ENCODE measurements at places on chromosomes 13 and 19.
A peak's percentile ranks its signal among the peaks of the same experiment; 100 is the strongest.

GRCh38 chr13:59493436-59493965 lies 670.2 kb downstream of the DIAPH3 start:
- no peak for DNase-seq

- DNase-seq, result no peak
These were observed 47.3 kb downstream of the DNAJC3 start for GRCh38 chr13:95724252-95724651.

DNA sequence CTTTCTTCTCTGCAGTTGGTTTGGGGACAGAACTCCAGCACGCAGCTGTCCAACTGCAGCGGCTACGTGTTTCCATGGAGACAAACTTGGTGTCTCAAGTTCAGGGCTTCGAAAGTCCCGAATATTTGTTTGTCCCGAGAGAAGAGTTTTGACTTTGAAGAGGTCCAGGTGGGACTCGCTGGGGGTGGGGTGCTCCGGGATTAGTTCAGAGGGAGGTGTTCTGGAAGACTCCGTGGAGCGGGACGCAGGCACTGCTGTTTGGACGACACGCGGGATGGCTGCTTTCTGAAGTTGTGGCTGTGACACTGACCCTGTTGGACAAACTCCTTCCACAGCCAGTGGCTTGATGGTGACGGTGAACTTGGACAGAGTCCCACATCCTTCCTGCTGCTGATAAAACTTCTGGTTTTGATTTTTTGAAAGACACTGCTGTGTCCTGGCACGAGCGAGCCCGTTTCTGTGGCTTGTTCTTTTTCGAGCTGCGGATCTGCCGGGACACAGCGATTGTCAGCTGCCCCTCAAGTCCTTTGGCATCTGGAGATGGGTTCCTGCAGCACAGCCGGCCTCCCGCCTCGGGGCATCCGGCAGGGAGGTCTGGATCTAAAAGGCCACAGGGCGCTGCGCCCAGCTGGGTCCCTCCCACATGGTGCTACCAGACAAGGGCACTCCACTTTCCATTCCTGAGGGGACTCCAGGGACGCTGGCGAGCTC lies 15.9 kb upstream of the RANBP3 start:
- no peak for DNase-seq

GRCh38 chr19:17889609-17890214 lies 18.0 kb downstream of the SLC5A5 start:
- no peak for DNase-seq

GRCh38 chr13:111177081-111177711 lies 62.1 kb downstream of the ARHGEF7 start:
- peak; percentile 39 for DNase-seq

DNA sequence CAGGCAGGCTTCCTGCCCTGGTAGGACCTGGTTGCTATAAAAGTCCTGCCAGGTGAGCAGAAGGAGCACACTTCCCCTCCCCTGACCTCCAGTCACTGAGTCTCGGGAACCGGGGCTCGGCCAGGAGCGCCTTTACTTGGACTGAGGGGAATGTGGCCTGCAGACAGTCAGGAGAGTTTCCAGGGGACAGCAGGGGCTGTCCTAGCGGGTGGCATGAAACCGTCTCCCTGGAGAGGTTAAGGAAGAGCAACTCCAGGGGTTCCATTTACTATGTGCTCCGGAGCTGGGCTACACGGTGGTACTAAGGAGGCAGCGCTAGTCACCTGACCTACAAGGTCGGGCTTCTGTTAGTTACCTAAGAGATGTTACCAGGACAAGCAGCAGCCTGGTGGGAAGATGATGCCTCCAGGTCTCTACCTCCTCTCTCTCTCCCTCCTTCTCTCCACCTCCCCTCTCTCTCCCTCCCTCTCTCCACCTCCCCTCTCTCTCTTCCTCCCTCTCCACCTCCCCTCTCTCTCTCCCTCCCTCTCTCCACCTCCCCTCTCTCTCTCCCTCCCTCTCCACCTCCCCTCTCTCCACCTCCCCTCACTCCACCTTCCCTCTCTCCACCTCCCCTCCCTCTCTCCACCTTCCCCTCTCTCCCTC lies 4.1 kb upstream of the CNOT3 start:
- DNase-seq, result no peak

DNA sequence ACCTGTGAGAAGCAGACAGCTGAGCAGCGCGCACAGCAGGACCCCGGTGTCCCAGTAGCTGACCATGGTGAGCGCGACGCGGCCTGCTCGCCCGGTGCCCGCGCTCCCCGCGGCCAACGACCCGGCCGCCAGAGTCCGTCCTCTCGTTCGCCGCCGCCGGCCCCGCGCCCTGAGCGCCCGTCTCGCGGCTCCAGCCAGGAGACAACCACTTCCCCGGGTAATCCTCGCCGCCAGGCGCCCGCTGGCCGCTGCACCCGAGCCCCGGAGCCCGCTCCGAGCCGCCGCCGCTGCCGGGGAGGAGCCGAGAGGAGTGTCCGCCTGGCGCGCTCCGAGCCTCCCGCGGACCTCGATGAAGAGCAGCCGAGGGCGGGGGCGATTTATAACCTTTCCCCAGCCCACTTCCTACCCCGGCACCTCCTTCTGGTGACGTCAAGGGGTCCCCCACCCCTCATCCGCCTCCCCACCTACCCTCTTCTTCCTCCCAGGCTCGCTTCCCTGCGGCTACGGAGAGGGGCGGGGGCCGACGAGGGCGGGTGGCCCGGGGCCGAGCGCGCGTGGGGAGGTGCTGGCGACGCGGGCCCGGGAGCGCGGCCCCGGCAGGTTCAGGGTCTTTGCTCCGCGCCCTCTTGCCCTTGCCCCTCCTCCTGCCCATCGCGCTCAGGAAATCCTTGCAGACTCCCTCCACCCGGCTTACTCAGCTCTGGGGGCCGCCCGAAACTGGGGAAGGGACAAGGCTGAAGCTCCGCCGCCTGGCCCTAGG lies at the start of gene FLT1:
FLT1 (minus strand) TSS at position 351 of the 760 bp plus-strand sequence; CDS start at position 66, 285 bp downstream.
- peak; percentile 67 for DNase-seq

- no peak for DNase-seq
These were observed 52.4 kb upstream of the HTR2A start for GRCh38 chr13:46949211-46949610.

- DNase-seq, result no peak
These were observed 15.2 kb upstream of the ERCC2 start for GRCh38 chr19:45385392-45386221.

DNA sequence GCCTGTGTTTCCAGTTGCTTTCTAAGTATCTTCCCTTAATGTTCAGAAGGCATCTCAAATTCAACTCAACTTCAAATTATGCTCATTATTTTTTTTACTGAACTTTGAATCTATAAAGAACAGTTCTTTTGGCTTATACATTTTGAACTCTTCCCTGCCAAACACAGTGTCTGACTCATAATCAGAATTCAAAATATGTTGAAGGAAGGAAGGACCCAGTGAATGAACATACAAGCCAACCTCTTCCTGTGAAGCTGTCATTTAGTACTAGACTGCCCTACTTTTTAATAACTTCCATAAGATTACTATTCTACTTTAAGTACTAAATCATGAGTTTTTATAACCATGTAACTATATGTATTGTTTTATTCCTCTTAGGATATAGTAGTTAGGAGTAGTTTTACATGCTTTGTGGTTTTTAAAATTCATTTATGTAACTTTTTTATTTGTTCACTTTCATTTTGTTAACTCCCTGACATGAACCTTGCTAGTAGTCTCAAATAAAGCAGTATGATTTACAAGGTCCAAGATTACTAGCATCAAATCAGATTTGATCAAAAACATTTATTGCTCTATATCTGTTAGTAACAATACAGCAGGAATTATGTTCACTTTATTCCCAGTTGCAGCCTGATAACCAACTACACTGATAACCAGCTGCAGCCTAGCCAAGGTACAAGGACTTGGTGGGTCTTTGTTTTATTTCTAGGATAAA lies 6.4 kb downstream of the NUDT15 start:
- DNase-seq, result no peak

DNA sequence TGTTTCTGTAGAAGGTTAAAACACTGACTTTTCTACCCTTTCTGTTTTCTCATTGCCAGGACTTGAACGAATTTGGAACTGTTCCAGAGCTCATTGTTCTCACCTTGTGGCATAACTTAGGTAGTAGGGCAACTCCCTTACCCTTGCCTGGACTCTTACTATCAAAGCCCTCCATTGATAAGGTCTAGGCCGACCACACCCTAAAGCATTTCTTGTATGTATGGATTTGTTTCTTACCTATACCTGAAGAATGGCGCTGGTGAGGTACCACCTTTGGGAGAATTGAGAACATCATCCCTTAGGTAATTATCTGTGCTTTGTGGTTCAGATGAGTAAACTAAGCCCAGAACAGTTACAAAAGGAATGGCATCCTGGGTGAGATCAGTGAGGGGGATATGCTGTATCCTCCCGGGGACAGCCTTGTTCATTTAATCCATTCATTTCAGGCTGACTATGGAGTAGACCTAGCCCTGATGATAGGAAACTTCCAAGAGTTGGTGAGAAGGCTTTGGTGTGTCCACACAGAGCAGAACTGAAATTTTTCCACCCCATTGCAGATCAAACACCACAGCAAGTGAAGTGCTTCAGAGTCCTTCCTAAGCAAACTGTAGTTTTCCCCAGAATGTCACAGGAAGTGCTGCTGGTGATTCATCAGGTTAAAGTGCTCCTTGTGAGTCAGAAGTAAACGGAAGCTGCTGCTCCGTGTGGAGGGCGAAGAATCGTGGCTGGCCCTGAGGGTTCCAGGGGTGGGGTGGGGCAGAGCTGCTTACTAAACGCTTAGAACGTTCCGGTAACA lies 113.0 kb downstream of the TEX26 start:
- DNase-seq, result peak; percentile 75

- DNase-seq, result no peak
These were observed 33.6 kb upstream of the SLC10A2 start for GRCh38 chr13:103099722-103100293.

DNA sequence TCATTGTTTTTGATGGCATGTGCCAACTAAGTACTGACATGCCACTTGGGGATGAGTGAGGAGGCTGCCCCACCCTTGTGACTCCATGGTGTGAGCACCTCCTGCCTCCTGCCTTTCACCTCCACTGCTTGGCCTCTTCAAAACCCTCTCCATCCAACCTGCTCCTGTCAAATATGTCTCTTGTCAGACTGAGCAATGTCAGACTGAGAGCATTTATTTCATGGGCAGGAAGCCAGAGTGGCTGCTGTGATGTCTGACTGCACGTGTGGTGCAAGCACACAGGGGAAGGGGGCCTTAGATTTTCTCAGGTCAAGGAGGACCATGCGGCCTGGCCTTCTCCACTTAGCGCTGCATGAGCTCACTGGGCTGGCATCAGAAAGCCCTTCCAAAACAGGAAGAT lies 68.3 kb downstream of the STARD13 start:
- no peak for DNase-seq

DNA sequence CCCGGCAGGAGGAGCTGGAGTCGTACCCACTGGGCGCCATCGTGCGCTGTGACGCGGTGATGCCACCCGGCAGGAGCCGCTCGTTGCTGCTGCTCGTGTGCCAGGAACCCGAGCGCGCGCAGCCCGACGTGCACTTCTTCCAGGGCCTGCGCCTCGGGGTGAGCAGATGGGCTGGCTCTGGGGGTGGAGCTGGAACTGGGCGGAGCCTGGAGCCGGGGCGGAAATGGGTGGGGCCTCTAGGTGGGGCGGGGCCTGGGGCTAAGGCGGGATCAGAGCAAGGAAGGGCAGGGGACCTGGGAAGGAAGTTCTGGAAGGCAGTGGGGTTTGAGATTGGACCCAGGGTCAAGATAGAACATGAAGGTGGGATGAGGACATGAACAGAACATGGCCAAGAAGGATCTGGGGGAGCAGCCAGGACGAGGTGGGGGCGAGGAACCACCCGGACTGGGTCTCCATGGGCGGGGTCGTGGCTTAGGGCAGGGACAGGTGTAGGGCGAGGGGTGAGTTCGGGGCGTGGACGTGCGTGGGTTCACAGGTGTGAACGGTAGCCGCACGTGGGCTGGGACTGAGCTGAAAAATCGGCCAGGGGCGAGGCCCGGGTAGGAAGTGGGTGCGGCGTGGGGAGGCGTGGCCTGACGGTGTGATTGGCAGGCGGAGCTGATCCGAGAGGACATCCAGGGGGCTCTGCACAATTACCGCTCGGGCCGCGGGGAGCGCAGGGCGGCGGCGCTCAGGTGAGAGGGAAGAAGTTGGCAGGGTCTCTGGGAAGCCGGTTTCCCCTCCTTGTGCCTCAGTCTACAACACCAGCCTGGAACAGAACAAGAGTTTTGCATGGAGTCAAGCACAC lies 4.7 kb downstream of the EPS8L1 start:
- DNase-seq, result peak; percentile 61

- no peak for DNase-seq
These were observed 2.4 kb downstream of the ZBTB45 start for GRCh38 chr19:58516964-58517833.

- no peak for DNase-seq
These were observed 27.6 kb downstream of the SLC6A16 start for GRCh38 chr19:49297403-49297802.

DNA sequence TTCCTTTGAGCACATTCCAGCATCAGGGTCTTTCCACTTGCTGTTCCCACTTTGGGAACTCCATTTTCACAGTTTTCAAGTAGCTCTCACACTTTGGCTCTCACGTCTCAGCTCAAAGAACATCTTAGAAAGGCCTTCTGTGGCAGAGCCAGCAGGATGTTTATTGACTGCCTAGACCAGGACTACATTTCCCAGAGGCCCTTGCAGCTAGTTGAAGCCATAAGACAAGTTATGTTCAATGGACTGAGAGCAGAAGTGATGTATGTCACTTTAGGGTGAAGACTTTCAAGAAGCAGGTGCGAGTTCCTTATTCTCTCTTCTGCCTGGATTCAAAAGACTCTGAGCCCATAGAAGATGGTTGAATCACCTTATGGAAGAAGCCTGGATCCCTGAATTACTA lies 4.3 kb upstream of the HAUS5 start:
- no peak for DNase-seq

- no peak for DNase-seq
These were observed 25.7 kb upstream of the SLC7A1 start for GRCh38 chr13:29621051-29621800.

- DNase-seq, result no peak
These were observed 77.0 kb downstream of the TM9SF2 start for GRCh38 chr13:99577934-99578917.

GRCh38 chr19:334296-335071 lies 10.1 kb downstream of the MIER2 start:
- no peak for DNase-seq

All from stimulated activated CD4-positive, alpha-beta T cell treated with anti-CD3 and anti-CD28 coated beads, Interleukin-2, amount 100 ng/mL, for 24 hours (primary cell).